ENCODE measurements at places on chromosomes 5 and 9.

DNA sequence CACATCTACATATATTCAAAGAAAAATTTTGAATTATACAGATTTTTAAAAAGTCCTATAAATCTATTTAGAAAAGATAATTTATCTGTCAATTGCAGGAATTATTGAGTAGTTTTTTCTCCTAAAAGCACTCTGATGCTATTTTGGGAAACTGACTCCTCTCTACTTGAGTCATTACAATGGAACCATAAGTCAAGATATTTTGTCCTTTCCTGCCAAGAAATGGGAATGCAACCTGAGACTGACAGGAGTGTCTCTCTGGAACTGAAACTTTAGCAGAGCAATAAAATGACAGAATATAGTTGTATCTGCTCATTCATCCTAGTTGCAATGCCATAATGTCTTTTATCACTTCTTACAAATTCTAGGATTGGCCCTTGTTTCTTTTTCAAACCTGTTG, 48.6 kb downstream of the CARTPT start:
- no peak for DNase-seq

- DNase-seq, result no peak
Observed at GRCh38 chr5:40307920-40308319, 371.8 kb upstream of the PTGER4 start.

GRCh38 chr5:83720836-83721537, at the start of gene HAPLN1:
Gene HAPLN1, minus strand, starts transcription at chr5:83720855. Its CDS starts 47,332 bp downstream, at chr5:83673523.
- no peak for DNase-seq

GRCh38 chr5:39381376-39381775, 17.1 kb upstream of the C9 start:
- no peak for DNase-seq

DNA sequence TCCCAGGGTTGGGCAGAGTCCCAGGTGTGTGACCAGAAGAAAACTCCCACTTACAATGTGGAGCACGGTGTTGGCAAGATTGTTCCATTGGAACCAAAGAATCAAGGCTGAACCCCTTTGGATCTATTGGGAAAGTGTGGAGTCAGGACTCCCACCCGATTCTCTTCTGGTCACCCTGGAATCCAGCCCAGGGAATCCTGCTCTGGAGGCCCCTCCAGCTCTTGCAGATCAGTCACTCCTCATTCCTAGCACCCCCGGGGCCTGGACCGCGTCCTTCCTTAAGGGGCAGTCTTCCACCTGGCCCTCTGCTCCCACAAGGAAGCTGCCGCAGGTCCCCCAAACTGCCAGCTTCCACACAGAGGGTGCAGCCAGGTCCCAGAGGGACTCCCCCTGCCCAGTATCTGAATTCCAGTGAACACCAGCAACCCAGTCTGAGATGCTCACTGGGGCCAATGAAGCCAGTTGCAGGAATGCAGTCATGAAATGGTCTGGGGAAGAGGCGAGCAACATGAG, 170.1 kb downstream of the GADD45G start:
- DNase-seq, result no peak

DNA sequence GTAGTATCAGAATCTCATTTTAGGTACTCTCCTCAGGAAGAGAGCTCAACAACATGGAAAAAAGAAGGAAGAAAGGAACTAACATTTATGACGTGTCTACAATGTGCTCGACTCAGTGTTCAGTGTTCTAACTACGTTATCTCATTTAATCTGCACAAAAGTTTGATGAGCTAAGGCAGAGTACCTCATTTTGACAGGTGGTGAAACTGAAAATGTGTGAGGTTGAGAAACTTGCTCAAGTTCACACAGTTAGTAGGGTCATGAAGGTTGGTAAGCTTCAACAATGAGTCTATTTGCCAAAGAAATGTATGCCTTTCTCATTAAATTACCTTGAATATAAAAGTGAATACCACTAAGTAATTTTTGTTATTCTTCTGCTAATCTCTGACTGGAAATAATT, 165.1 kb downstream of the CAAP1 start:
- DNase-seq, result no peak

DNA sequence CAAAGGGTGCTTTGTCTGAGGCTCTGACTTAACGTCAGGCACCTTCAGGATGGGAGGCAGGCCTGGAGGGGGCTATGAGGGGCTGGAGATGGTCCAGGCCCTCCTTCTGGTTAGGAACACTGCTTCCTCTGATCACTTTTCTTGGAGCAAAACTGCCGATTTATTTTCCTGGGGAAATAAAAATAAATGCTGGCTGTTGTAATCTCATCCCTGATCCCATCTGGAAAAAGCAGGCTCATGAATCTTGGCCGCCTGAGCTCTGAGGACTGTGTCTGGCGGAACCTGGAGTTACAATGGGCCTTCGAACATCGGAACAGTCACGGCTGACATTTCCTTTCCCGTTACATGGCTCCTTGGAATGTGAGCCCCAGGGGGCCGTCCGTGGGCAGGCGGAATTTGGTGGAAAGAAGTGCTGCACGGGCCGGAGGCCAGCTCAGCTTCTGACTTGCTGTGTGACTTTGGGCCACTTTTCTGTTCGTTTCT, 157.8 kb downstream of the RGS3 start:
- no peak for DNase-seq

GRCh38 chr9:128372188-128372641, 1.0 kb downstream of the URM1 start:
- DNase-seq, result no peak

GRCh38 chr9:133342570-133342969, 5.4 kb downstream of the MED22 start:
- no peak for DNase-seq

- DNase-seq, result no peak
Observed at GRCh38 chr9:32787816-32788215, 4.5 kb downstream of the TMEM215 start.

DNA sequence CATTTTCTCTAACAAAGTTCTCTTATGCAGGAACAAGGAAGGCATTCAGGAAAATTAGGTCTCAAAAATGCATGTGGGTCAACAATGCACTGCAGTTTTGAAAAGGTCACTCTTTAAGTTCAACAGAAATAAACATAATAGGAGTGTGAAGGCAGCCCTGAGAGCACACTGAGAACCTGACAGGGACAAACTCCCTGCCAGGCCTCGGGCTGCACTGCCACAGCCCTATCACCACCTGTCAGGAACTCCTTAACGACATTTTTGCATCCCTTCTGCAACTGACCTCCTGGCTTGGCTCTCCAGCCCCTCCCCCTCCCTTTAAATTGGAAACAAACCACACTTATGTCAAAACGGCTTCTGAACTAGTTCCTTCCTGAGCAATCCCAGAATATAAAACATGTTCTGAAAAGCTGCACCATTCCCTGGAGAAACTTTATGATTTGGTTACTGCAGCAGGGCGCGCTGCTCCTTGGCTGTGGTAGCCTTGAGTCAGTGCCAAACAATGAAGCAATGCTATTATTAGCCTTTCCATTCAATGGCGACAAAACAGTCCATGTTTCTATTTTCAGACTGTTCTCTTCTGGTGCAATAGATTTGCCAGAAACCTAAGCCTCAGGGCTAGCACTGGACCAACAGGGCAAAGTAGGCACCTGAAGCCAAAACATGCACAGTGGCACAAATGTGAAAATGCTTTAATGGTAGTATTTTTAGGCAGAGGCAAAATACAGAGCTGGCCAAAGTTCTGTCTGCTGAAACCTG, 160.1 kb upstream of the ZNF608 start:
- DNase-seq, result no peak

Data from cortex of kidney (tissue), 1 donor.